Renal cortex interstitium (tissue), 15 donors: ENCODE measurements at places on chromosomes 12 and 14. TPM values are rescaled to one million over a fixed set of nuclear protein-coding genes. Genes with fewer than 3 reads are reported as not detected.

DNA sequence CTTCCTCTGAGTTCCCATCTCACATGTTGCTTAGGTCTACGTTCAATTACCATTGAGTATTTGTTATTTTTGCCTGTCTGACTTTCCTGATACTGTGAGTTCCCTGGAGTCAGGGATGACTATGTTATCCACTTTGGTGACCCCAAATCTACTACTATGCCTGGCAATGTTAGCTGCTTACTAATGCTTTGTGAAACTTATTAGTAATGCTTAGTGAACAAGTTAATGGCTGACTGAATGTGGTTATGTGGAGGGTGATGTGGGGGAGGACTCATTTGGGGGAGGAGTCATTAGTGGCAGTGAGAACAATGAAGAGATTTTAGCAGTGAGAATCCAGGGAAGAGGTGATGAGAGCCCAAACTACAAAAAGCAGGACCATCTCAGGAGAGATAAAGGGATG is 121.6 kb downstream of the KTN1 start:
- no peak for DNase-seq

- DNase-seq: no peak
These were observed 47.0 kb upstream of the SLC2A13 start for GRCh38 chr12:40152783-40153383.

Gene PTPN6
- polyA plus RNA-seq: 27.0 TPM

- DNase-seq: no peak
These were observed 202.8 kb downstream of the NUAK1 start for GRCh38 chr12:105935981-105936380.

Gene DLGAP5
- polyA plus RNA-seq: 40.2 TPM

GRCh38 chr12:89933911-89934310 is 225.3 kb upstream of the ATP2B1 start:
- no peak for DNase-seq

GRCh38 chr12:88723219-88723618 is 142.9 kb upstream of the KITLG start:
- no peak for DNase-seq

Gene LRRC23
- 21.7 TPM for polyA plus RNA-seq

GRCh38 chr14:100865682-100866591 is 37.6 kb downstream of the RTL1 start:
- DNase-seq: no peak

Gene EPYC
- polyA plus RNA-seq: not detected

DNA sequence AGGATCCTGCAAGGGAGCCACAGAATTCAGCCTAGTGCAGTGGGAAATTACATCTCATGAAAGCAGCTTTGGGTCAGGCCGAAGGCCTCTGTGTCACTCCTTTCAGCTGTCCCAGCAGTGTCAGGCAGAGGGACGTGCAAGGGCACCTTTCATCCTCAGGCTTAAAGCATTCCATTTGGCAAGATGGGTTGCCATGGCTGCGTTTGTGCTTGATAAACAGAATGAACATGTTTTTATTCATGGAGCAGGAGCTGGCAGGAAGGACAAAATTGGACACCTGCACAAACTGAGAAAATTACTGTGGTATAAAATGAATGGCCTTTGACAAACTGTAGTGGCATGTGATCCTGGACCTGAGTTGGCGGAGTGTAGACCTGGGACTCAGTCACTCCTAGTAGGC is 29.4 kb downstream of the ACAD10 start:
- DNase-seq: no peak

DNA sequence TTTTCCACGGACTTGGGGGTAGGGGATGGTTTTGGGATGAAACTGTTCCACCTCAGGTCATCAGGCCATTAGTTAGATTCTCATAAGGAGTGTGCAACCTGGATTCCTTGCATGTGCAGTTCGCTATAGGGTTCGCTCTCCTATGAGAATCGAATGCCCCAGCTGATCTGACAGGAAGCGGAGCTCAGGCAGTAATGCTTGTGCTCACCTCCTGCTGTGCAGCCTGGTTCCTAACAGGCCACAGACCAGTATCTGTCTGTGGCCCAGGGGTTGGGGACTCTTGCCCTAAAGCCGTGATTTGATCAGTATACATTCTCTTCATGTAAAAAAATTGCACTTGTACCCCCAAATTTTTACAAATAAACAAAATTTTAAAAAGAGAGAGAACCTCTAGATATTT is 219.4 kb upstream of the CPNE8 start:
- no peak for DNase-seq

Gene BORCS5
- polyA plus RNA-seq: 10.3 TPM

Gene ERBB3
- 73.5 TPM for polyA plus RNA-seq

- DNase-seq: no peak
These were observed 21.9 kb downstream of the ANKLE2 start for GRCh38 chr12:132739600-132740312.

Gene NKX2-8
- polyA plus RNA-seq: not detected

Gene CPNE6
- not detected for polyA plus RNA-seq

Gene CLEC6A
- polyA plus RNA-seq: 0.20 TPM

DNA sequence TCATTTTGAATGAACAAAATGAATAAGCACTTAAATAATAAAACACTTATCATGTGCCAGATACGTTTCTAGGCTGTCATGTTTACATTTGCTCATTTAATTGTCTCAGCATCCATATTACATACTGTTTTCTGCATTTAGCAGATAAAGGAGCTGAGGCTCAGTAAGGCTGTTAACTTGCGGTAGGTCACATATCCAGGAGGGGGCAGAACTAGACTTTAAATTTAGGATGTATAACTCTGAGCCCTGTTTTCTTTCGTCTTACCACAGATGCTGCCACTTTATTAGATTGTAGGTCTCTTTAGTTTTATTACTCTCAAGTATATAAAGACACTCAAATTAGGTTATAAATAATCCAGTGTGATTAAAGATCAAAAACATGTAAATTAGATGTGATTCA is 17.7 kb downstream of the IRAK4 start:
- no peak for DNase-seq

Gene FZD10
- 3.3 TPM for polyA plus RNA-seq

Gene SMCO2
- 0.24 TPM for polyA plus RNA-seq

DNA sequence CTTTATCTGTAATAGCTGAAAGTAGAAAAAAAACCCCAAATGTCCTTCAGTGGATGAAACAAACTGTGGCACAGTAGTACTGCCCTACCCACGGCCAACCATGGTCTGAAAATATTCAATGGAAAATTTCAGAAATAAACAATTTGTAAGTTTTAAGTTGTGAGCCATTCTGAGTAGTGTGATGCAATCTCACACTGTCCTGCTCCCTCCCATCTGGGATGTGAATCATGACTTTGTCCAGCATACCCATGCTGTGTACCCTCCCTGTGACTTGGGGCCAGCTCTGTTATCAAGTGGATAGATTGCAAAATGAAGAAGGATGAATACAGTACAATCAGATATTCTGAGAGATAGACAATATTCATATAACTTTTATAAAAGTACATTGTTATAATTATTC is 106.2 kb downstream of the SMOC1 start:
- no peak for DNase-seq

- DNase-seq: no peak
These were observed 267.6 kb upstream of the OR4E1 start for GRCh38 chr14:21940887-21941856.

GRCh38 chr12:97006585-97006984 is 99.5 kb downstream of the NEDD1 start:
- no peak for DNase-seq

GRCh38 chr12:71576496-71576895 is 87.2 kb downstream of the ZFC3H1 start:
- DNase-seq: no peak

DNA sequence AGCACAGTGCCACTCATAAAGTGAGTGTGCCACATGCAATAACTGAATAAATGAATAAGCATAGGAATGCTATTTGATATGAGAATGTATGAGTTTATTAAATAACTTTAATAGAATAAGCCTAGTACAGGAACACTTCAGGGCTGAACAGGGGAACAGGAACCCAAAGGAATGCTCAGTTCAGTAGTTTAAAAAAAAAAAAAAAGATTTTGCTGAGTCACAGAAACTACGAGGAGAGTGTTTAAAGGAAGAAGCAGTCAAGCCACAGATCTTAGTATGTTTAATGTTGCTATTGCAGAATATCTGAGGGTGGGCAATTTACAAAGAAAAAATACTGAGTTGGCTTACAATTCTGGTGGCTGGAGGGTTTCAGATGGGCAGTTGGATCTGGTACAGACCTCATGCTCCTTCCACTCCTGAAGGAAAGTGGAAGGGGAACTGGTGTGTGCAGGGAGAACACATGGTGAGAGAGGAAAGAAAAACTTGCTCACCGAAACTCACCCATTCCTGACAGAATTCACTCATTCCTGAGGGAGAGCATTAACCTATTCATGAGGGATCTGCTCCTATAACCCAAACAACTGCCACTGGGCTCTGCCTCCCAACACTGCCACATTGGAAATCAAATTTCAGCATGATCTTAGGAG is 880.3 kb upstream of the MGAT4C start:
- DNase-seq: no peak

GRCh38 chr14:105476097-105476830 is 1.6 kb downstream of the CRIP2 start:
- DNase-seq: no peak

GRCh38 chr14:58272588-58273372 is 25.6 kb upstream of the ARID4A start:
- no peak for DNase-seq

Gene DICER1
- 49.6 TPM for polyA plus RNA-seq

DNA sequence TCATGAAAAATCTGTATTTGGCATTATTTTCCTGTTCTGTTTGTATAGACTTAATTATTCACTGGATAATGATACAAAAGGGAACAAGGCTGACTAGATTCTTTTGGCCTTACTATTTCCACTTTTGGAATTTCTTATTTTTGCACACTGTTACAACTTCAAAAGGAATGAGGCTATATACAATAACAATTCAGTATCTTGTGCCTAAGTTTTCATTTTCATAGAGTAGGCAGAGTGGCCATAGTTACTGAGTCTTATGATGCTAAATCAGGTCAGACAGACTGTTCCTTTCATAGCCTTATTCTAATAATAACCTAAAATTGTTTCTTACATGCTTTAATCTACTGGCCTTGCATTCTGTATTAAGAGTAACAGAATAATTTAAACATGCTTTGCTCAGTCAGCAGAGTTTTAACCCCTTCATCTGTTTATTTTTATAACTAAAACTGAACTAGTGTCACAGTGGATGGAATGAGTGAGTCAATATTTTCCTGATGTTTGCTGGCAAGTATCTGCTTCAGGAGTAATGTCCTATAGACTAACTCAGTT is 10.5 kb downstream of the TTC8 start:
- no peak for DNase-seq

Gene RTL1
- polyA plus RNA-seq: 0.15 TPM

Gene CACNB3
- polyA plus RNA-seq: 60.4 TPM

- no peak for DNase-seq
These were observed 38.6 kb downstream of the TBC1D15 start for GRCh38 chr12:71878208-71878607.
